Memory B cell (primary cell): ENCODE measurements at places on chromosomes 16 and 17.

DNA sequence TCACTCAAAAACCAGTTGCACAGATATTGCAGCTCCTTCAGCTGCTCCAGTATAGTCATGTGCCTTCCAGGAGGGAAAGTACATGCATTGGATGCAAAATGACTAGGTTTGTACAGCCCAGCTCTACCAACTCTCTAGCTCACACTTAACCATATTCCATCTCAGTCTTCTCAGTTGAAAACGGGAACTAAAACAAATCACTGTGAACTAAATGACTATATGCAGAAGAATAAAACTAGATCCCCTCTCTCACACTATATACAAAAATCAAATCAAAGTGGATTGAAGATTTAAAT lies 24.9 kb downstream of the DCUN1D3 start:
- no peak for DNase-seq

GRCh38 chr16:56967733-56968132 lies 6.0 kb downstream of the CETP start:
- no peak for DNase-seq

DNA sequence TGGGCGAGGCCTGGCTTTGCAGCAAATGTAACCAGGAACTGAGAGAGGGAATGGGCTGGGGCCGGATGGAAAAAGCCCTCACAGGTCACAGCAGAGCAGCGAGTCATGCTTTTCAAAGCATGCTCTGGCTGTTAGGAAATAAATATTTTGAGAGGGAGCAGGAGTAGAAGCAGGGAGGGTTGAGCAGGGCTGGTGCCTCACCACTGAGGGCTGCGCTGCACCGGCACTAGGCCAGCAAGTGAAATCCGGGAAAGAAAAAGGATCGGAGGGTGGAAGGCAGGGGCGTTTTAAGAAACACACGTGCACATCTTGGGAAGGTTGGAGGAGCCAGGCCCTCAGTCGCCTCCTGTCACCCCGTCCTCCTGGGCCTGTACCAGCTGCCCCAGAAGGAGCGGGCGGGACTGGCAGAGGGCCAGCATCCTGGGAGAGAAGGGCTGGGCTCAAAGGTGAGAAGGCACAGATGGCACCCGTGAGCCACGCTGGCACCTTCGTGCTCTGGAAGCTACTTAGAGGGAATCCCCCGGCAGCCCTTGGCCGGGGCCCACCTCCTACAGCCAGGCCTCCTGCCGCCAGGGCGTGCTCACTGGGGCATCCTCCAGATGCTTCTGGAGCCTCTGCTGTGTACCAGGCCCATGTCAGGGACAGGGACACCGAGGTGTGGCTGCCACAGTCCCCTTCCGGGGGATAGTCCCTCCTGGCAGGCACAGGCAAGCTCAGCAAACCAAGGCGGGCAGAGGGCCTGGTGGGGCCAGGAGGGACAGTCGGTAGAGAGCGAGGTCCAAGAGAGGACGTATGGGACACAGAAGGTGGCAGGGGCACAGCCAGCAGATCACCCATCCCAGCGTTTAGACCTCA lies 71.5 kb upstream of the PLCG2 start:
- DNase-seq, result no peak

- DNase-seq, result no peak
Measured at GRCh38 chr16:11161974-11162373, 94.0 kb downstream of the SOCS1 start.

GRCh38 chr17:19387921-19388521 lies 1.0 kb upstream of the MFAP4 start:
- DNase-seq, result no peak

- no peak for DNase-seq
Measured at GRCh38 chr17:42386777-42387657, 1.2 kb downstream of the STAT3 start.

GRCh38 chr16:31428279-31428597 lies at the start of gene COX6A2:
TSS of gene COX6A2 (minus strand) at chr16:31428360. CDS start at chr16:31428325, 35 bp downstream.
- DNase-seq, result no peak

- DNase-seq, result no peak
Measured at GRCh38 chr17:64229815-64230728, 33.0 kb downstream of the TEX2 start.

GRCh38 chr16:22014271-22014873 lies 6.5 kb downstream of the MOSMO start:
- DNase-seq, result no peak

DNA sequence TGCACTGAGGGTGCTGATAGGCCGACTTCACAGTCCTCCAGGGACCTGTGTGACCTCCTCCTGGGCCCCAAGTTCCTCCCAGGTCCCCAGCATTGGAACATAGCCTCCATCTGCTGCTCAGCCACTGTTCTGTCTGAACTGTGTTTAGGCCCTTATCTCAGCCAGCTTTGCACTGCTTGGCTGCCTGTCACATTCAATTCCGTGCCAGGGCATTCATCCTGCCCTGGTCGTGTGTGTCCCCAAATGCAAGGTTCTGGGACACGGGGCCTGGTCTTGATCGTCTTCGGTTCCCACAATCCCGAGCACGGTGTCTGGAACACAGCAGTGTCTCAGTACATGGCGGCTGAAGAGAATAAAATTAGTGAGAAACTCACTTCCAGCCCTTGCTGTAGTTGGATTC lies 69.9 kb upstream of the NFAT5 start:
- DNase-seq, result no peak

DNA sequence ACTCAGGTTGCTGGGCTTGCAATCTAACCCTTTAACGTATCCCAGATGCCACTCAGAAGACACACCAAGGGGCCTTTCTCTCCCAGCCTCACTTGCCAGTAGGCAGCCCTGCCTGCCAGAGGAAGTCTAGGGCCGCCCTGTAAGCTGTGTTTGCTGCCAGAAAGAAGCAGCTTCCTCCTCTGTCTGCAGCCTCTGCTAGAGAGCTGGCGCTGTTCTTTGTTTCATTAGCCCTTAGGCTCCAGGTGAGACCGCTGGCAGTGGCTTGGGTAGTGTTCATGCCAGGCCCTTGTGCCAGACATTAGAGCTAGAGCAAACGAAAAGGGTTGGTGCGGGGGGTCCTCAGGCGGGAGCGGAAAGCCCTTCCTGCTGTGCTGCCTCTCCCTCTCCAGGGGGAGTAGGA lies 8.9 kb downstream of the CTRL start:
- no peak for DNase-seq

- DNase-seq, result no peak
Measured at GRCh38 chr17:260031-260791, 78.8 kb upstream of the DOC2B start.

DNA sequence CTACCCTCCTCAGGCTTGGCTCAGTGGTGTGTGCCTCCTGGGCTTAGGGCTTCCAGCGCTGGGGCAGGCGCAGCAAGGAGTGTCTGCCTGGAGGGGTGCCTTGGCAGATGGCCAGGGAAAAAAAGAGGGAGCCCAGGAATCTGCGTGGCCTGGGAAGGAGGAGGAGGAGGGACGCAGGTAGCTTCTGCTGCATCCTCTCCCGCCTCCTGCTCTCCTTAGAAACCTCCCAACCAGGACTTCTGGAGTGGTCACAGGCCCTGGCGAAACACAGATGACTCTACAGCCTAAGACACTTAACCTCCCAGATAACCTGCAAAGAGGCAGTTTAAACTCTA lies 7.3 kb upstream of the BCAR1 start:
- DNase-seq, result no peak

- DNase-seq, result no peak
Measured at GRCh38 chr17:41178843-41179616, 1.0 kb upstream of the KRTAP4-2 start.

GRCh38 chr17:17846003-17846402 lies 9.2 kb upstream of the SREBF1 start:
- DNase-seq, result no peak

DNA sequence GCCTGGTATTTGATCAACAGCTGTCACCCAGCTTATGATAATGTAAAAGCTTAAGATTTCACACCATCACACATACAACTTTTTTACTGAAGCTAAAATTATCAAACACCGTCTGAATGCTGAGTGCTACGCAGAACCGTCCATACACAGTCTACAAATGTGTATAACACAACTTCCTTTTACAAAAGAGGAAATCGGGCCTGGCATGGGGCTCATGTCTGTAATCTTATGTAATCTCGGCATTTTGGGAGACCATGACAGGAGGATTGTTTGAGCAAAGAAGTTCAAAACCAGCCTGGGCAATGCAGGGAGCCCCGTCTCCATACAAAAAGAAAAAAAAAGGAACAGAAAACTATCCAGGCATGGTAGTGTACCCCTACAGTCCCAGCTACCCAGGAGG lies 19.6 kb upstream of the QRICH2 start:
- no peak for DNase-seq

DNA sequence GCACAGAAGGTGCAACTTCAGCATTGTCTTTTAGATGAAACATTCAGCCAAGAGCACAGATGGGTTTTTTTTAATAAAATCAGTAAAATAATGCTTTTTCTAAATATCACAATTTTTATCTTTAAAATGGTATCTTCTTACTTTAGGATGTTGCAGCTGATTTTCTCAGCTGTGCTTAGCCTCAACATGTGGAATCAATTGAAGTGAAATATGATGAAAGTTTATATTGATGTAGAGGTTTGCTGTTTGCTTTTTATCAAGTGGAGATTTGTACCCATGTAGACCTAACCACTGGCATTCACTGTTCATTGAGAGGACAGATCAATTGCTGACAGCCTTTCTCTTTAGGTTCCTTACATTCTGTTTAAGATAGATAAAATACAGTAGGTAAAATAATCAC lies 107.8 kb downstream of the CYB561 start:
- DNase-seq, result no peak

DNA sequence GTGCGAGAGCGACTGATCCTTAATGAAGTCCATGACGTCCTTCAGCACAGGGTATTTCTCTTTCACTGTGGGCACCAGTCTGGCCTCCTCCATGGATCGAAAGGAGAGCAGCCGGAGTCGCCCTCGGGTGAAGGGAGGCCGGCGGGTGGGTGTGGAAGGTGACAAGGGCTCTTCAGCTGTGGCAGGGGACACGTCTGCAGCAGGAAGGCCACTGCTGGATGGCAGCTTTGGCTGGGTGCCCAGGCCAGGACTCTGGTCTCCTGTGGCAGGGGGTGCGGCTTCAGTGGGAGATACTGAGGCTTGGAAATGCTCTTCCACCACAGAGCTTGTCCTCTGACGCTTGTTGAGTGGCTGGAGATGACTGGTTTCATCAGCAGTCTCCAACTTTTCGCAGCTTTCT lies 78.5 kb downstream of the ZZEF1 start:
- no peak for DNase-seq

- DNase-seq, result no peak
Measured at GRCh38 chr16:67015313-67015731, 13.6 kb upstream of the CBFB start.

DNA sequence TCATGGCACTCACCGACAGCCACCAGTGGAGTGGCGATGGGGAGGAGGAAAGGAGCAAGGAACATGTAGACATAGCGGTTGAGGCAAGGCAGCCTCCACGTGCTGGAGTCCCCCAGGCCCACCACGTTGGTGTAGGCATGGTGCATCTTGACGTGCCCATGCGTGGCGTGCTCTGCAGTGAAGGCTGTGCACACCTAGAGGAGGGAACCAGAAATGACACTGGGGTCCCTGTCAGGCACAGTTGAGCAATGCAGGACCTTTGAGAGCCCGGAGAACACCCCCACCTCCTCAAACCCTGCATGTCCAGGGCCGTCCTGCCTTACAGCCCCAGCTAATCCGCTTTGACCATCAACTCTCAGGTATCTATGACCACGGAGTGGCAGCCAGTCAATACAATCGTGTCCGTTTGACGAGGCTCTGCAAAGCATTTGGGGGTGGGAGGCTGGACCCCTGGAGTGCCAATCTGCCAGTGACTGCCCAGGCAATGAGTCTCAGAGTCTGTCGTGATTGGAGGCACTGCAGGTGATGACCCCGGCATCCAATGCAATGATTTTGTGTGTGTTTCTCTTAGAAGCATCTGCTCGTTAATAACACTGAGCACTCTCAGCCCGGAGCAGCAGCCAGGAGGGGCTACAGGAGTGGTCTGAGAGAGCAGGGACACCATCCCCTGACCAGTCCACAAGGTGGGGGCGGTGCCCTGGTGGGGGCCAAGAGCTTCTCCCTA lies 9.9 kb upstream of the FDXR start:
- no peak for DNase-seq

GRCh38 chr17:63032142-63032541 lies 66.1 kb downstream of the TANC2 start:
- no peak for DNase-seq

DNA sequence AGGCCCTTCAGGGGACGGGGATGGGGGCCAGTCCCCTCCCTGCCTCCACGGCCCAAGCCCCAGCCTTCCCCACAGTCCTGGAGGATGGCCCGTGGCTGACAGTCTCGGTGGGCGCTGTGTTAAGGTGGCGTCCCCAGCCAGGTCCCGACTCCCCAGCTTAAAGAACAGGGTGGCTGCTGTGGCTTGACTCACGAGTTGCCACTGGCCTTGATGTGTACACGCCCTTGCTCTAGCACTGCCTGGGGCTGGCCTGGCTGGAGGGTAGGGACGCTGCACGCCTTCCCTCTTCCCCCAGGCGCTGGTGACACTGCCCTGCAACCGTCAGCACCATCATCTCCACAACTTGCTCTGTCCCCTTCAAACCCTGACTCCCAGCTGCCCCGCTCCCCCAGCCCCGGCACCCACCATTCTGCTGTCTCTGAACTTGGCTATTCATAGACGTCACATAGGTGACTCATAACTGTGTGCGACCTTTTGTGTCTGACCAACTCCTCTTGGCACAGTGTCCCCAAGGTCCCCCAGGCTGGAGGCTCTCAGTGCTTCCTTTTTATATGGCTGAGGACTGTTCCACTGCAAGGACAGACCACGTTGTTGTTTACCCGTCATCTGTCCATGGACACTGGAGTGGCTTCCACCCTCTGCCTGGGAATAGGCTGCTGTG lies 6.3 kb downstream of the GNPTG start:
- no peak for DNase-seq

DNA sequence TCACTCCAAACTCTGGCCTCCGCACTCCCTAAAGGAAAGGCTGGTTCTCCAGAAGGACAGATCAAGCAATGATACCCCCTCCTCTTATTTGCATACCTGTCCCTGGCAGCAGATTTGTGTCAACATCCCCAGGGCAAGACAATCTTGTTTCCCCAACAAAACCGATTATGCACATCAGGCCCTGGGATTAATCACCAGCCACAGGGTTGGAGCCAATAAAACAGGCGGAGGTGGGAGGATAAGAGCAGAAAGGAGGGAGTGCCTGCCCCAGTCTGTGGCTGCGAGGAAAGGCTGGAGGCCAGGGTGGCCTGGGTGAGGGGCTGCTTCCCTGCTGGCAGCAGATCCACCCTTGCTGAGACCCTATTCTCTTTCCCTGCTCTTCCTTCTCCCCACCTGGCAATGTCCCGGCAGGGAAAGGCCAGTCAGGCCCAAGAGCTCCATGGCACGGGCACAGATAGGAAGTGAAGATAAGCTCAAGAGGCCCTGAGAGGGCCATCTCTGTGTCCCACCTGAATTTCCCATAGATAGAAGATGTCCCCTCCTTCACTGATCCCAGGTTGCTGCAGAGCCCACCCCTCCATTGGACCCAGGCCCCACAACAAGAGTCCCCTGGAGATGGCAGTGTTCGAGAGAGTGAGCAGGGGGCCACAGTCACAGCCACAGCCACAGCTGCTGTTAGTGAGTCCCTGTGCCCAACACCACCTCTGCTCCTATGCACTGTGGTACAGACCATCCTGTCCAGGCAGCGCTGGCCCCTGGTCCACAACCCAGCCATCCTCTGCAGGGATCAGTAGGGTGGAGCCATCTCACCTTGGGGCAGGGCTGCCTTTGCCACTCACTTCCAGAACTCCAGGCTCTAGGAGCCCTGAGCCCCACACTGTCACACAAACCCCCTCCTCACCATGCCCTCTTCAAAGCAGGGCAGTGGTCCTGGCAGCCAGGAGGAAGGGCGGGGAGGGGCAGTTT lies 137.5 kb downstream of the SDK2 start:
- no peak for DNase-seq

- peak; percentile 46 for DNase-seq
Measured at GRCh38 chr16:83806036-83806435, 1.7 kb upstream of the HSBP1 start.
